Astrocyte of the spinal cord (primary cell): ENCODE measurements at places on chromosomes 16 and 17.

DNA sequence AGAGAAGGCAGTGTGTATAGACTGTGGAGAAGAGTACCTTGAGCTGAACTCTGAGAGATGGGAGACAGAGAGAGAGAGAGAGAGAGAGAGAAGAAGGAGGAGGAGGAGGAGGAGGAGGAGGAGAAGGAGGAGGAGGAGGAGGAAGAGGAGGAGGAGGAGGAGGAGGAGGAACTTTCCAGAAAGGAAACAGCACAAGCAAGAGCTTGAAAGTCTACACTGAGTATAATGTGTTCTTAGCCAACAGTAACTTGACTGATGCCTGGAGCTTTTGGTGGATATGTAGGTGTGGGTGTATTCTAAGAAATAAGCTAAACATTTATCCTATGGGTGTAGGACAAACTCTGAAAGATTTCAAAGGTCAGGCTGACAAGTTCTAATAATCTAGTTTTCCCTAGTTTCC, 116.4 kb downstream of the SNX11 start:
- DNase-seq: no peak

GRCh38 chr16:56675685-56676210, 6.1 kb downstream of the MT1H start:
- no peak for DNase-seq

- DNase-seq: no peak
Measured at GRCh38 chr16:57127836-57128235, 35.5 kb downstream of the CPNE2 start.

GRCh38 chr16:81237942-81238295, 570 bp upstream of the BCO1 start:
- DNase-seq: no peak

DNA sequence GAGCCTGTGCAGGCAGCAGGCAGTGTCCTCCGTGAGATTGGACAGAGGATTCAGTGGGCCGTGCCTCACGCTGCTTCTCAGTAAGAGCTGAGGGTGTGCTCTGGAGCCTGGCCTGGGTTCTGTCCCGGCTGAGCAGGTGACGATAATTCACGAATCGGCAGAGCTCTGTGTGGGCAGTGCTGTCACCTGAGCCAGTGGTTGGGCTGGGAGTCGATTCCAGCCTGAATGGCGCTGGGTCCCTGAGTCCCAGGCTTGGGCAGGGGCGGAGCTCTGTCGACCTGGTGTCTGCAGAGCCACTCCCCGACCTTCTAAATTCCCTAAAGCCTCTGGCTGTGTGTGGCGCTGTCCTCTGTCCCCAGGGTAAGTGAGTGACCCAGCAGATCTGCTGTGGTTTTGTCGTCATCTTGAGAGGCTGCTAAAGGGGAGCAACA, 8.4 kb downstream of the ACSF3 start:
- no peak for DNase-seq

DNA sequence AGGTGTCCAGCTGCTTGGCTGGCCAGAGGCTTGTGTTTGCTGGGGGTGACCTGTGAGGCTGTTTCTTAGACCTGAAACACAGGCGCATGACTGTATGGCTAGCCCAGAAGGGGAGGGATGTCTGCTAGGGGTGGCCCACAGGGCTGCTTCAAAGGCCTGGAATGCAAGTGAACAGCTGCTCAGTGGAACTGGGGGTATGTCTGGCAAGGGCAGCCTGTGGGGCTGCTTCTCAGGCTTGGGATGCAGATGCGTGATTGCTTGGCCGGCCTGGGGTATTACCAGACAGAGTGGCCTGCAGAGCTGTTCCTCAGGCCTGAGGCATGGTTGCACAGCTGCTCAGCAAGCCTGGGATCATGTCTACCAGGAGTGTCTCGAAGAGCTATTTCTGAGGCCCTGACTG, 20.5 kb downstream of the TANC2 start:
- DNase-seq: no peak

GRCh38 chr17:4342535-4342934, 23.9 kb downstream of the UBE2G1 start:
- no peak for DNase-seq

GRCh38 chr16:81518439-81518757, 73.8 kb downstream of the CMIP start:
- no peak for DNase-seq

DNA sequence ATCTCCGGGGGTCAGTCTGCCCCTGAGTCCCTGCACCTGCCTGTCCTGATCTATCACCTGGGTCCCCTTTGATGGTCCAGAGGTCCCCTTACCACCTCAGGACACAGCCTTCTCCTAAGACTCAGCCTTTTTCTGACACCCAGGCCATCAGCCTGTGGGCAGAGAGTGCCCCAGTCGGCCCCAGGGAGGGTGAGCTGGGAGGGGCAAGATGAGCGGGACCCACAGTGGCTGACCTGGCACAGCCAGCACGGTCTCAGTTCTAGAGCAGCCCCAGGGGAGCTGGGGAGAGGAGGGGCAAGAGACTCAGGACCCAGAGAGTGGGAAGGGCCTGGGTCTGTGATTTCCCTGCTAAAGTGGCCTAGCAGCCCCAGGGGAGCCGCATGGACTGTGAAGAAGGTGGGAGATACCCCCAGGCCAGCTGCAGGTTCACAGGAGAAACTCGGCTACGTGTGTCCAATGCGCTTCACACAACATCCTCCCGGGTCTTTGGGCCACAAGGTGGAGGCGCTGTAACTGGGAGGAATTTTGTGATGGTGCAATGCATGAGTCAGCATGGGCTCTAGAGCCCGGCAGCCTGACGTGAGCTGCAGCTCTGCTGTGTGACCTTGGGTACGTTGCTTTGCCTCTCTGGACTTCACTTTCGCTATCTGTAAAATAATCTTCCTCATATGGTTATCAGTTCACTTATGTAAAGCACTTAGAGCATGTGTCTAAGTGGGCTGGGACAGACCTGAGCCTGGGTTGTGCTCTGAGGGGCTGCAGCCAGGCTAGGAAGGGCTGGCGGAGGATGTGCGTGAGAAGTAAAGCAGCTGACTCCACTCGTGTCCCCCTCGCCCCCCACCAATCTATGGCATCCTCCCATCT, 67.2 kb upstream of the LHX1 start:
- DNase-seq: no peak

- DNase-seq: no peak
Measured at GRCh38 chr17:41406205-41406604, 8.8 kb upstream of the KRT31 start.

GRCh38 chr16:13038591-13038990, 137.2 kb downstream of the SHISA9 start:
- DNase-seq: no peak

DNA sequence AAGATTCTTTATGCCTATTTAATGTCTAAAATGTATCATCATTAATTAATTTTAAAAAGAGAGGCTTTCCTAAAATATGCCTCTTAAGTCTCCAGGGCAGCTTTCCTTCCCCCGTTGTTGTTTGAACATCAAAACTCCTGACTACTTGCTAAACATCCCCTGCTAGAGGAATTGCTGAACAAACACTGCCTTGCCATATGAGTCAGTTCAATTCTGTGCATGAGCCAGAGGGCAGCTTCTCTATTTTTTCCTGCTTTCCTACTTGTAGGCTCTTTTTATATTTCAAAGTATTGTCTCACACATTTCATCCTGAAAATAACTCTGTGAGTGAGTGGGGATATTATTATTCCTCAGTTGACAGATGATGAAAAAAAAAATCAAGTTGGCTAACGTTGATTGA, 143.4 kb downstream of the HS3ST4 start:
- no peak for DNase-seq

GRCh38 chr17:62965686-62966425, at the start of gene TANC2:
Gene TANC2, plus strand, starts transcription at chr17:62966235. Its CDS starts 43,325 bp downstream, at chr17:63009560.
- DNase-seq: peak; percentile 84

DNA sequence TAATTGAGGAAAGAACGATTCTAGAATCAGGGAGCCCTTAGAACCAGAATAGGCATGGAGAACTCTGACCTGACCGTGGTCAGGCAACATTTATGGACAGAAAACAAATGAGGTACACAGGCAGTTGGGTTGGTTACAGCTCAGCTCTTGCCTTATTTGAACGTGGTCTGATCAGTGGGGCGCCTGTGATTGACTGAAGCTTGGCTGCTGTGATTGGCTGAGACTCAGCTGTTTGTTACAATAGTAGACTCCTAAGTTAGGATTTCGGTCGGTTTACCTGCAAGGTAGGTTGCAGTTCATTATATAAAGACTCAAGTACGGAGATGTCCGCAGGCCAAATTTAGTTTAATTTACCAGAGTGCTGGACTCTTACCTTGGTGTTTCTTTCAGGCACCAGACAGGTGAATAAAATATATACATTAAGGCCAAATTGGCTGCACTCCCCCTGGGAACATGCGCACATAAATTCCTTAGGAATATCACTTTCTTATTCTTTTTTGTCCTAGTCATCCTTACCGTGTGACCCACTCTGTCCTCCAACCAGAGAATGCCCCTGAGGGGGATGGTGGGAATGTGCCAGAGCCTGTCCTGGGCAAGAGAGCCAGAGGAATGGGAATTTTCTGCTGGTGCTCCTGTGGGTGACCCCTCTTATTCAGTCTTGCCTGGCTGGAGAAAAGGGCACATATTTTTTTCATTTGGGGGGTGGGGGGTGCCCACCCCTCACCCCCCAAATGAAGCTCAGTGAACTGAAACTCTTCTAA, 7.5 kb upstream of the CSNK2A2 start:
- no peak for DNase-seq

DNA sequence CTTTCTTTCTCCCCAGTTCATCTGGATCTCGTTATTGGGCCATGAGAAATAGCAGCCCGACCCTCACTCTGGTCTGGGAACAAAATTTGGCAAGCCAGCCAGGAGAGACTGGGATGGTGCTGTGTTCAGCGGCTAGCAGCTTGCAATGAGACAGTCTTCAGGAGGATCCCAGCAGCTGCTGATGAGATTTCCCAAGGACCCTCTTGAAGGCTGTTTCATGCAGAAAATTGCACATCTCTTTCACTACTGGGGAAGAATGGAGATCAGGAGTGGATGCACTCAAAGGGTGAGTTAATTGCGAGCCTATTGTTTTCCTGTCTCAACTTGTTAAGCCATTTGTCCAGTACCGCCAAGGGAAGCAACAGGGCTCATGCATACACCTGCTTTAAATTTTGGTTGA, 5.5 kb upstream of the COIL start:
- no peak for DNase-seq
